ENCODE measurements at places on chromosomes 5 and 9. TPM values are rescaled to one million over a fixed set of nuclear protein-coding genes. Genes with fewer than 3 reads are reported as not detected.
A peak's percentile ranks its signal among the peaks of the same experiment; 100 is the strongest.

GRCh38 chr9:79685577-79685976, 113.8 kb downstream of the TLE4 start:
- no peaks in the 10 kb centered on the region for H3K27me3 ChIP-seq
- peaks cover 11% of the 10 kb centered on the region for H3K36me3 ChIP-seq
- H3K4me1 ChIP-seq: peaks cover 21% of the 10 kb centered on the region
- DNase-seq: no peak
- H3K27ac ChIP-seq: no peak overlapping the region

- H3K27me3 ChIP-seq: peaks cover 14% of the 10 kb centered on the region
- no peak overlapping the region for H3K27ac ChIP-seq
- no peaks in the 10 kb centered on the region for H3K36me3 ChIP-seq
- H3K4me1 ChIP-seq: peaks cover 5% of the 10 kb centered on the region
These were observed 49.3 kb downstream of the COL15A1 start for GRCh38 chr9:98992885-98993569.

- H3K27me3 ChIP-seq: no peaks in the 10 kb centered on the region
- DNase-seq: no peak
- no peak overlapping the region for H3K27ac ChIP-seq
- H3K4me3 ChIP-seq: no peak overlapping the region
These were observed 59.3 kb downstream of the RAPGEF6 start for GRCh38 chr5:131575660-131576227.

The GABRA1 gene
- not detected for total RNA-seq

DNA sequence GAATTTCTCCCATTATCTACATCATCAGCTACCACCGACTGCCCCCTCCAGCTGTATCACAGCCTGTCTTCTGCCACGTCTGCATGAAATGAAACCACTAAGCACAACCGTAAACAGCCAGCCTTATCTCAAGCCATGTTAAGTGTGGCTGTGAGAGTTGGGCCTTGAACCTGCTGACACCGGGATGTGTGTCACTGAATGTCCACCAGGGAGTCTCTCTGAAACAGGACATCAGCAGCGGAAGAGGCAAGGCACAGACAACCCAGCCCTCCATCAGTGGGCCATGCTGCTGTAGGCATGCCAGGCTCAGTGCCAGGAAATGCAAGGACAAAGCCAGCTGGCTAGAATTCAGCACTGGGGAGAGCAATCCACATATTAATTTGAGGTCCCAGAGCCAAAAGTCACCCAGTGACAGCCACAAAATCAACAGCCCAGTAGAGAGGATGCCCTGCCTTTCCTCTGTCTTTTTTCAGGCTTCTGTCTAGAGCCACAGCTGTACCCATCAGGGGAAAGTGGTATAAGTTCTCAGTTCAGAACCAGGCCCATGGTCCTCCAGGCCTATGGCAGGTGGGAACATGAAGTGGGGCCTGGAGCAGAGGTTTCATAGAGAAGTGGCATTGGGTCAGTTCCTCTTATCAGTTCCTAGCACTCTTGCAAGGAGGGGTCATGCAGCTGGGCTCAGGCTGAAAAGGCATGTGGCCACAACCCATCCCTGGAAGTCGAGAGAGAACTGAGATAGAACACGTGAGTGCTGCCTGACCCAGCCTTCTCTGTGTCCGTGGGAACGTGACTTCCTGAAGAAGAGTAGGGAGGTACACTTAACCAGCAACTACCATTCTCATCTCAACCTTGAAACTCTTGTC, 199.4 kb downstream of the ESM1 start:
- no peak for DNase-seq
- peaks cover 18% of the 10 kb centered on the region for H3K27me3 ChIP-seq
- H3K27ac ChIP-seq: no peak overlapping the region
- H3K4me3 ChIP-seq: no peak overlapping the region
- H3K4me1 ChIP-seq: no peaks in the 10 kb centered on the region
- no peaks in the 10 kb centered on the region for H3K36me3 ChIP-seq

The GRXCR2 gene
- not detected for total RNA-seq

GRCh38 chr9:129823542-129823934, 398 bp downstream of the TOR1A start:
- no peaks in the 10 kb centered on the region for H3K27me3 ChIP-seq
- H3K4me3 ChIP-seq: peak overlapping the region; percentile 81
- peaks cover 25% of the 10 kb centered on the region for H3K36me3 ChIP-seq
- peak overlapping the region; percentile 83 for H3K27ac ChIP-seq
- peaks cover 21% of the 10 kb centered on the region for H3K4me1 ChIP-seq

The FEM1C gene
- total RNA-seq: 15.5 TPM

DNA sequence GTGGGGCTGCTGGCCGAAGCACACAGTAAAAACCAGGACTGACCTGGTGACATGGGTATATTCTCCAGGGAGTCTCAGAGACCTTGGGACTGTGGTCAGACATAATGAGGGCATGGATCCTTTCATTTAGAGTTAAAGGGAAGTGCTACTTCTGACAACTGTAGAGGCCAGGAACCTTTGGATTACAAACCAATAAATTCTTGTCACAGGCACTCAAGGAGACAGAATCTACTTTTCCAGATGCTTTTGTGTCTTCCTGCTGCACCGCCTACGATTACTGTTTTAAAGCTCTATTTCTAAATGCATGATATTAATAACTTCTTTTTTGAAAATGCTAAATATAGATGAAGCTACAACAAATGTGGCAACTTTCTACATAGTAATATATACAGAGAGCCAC, 106.5 kb upstream of the LPAR1 start:
- no peak overlapping the region for H3K27ac ChIP-seq
- H3K27me3 ChIP-seq: no peaks in the 10 kb centered on the region
- DNase-seq: no peak
- H3K4me3 ChIP-seq: no peak overlapping the region

The JAKMIP2 gene
- 4.3 TPM for total RNA-seq

The NUTM2G gene
- not detected for total RNA-seq

GRCh38 chr5:74570250-74570649, 70.3 kb downstream of the ENC1 start:
- H3K4me3 ChIP-seq: no peak overlapping the region
- H3K27ac ChIP-seq: no peak overlapping the region
- DNase-seq: no peak
- peaks cover 7% of the 10 kb centered on the region for H3K27me3 ChIP-seq
- peaks cover 2% of the 10 kb centered on the region for H3K36me3 ChIP-seq
- H3K4me1 ChIP-seq: peaks cover 1% of the 10 kb centered on the region

DNA sequence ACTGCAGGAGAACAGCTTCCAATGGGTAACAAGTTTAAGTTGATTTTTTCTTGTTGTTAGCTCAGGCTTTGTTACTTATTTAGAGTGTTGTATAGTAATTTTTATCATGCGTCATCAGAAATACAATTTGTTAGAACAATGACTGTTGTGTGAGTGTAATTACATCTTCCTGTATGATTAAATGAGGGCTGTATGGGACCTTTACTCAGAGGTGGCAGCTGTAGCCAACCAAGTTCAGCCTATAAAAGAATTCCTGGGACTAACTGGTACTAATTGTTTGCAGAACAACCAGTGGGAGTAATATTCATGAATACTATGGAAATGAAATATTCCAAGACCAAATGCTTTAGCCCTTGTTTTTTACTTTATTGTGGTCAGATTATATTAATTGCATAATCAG, 30.8 kb upstream of the TJP2 start:
- no peak overlapping the region for H3K4me3 ChIP-seq
- DNase-seq: no peak
- no peaks in the 10 kb centered on the region for H3K36me3 ChIP-seq
- no peaks in the 10 kb centered on the region for H3K4me1 ChIP-seq

- H3K36me3 ChIP-seq: peaks cover 20% of the 10 kb centered on the region
- no peak overlapping the region for H3K4me3 ChIP-seq
- H3K27me3 ChIP-seq: peaks cover 2% of the 10 kb centered on the region
- peaks cover 33% of the 10 kb centered on the region for H3K4me1 ChIP-seq
These were observed 46.5 kb downstream of the PPP1R2B start for GRCh38 chr5:156896546-156896945.

The CLIC3 gene
- total RNA-seq: 2.6 TPM

GRCh38 chr9:127059765-127060361, 62.6 kb downstream of the ANGPTL2 start:
- H3K4me1 ChIP-seq: peaks cover 13% of the 10 kb centered on the region
- H3K36me3 ChIP-seq: no peaks in the 10 kb centered on the region
- H3K27ac ChIP-seq: no peak overlapping the region
- no peak overlapping the region for H3K4me3 ChIP-seq
- no peaks in the 10 kb centered on the region for H3K27me3 ChIP-seq

DNA sequence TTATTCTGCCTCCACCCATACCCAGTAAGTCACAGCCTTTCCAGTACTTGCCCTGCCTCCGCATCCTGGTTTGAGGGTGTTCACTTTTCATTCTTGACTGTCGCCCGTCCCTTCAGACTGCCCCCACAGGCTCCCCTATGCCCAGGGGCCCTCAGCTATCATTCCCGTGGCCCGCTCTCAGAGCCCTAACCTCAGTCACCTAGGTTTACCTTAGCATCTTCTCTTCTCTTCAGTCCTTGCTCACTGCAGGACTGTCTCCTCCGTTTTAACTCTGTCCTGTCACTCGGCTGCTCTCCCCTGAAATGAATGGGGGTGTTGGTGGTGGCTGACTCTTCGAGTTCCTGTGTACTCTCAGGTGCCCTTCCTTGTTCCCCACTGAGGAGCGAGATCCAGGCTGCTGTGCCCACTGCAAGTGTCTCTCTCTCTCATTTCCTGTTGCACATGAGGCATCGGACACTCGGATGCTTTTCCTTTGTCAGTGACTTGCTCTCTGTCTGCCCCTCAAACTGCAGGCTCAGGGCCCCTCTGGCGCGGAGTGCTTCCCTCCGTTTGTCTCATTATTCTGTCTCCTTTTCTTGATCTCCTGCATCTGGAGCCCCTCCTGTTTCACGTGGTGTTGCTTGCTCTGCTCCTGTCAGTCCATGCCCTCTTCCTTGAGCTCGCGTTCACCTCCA, 89.8 kb downstream of the CACNA1B start:
- H3K4me3 ChIP-seq: no peak overlapping the region
- no peaks in the 10 kb centered on the region for H3K4me1 ChIP-seq
- H3K27ac ChIP-seq: no peak overlapping the region
